ENCODE measurements at places on chromosomes 4 and X. TPM values are rescaled to one million over a fixed set of nuclear protein-coding genes. Genes with fewer than 3 reads are reported as not detected.

GRCh38 chr4:94399721-94400120, 52.0 kb upstream of the PDLIM5 start:
- no peak for DNase-seq

DNA sequence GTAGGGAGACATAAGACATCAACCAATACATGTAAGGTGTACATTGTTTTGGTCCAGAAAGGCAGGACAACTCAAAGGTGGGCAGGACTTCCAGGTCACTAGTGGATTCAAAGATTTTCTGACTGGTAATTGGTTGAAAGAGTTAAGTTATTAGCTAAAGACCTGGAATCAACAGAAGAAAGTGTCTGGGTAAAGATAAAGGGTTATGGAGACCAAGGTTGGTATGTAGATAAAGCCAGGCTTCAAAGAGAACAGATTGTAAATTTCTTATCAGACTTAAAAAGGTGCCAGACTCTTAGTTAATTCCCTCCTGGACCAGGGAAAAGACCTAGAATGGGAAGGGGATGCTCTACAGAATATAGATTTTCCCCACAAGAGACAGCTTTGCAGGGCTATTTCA, 28.3 kb upstream of the GAB1 start:
- DNase-seq, result no peak

- DNase-seq, result no peak
Measured at GRCh38 chr4:75477201-75477600, 37.0 kb downstream of the RCHY1 start.

Gene ADGRA3
- total RNA-seq, result 2.2 TPM

GRCh38 chr4:37763831-37764230, 62.7 kb upstream of the PGM2 start:
- no peak for DNase-seq

Gene MAGEB1
- total RNA-seq, result not detected

All from ascending aorta (tissue), 2 donors.